Activated CD8-positive, alpha-beta memory T cell treated with anti-CD3 and anti-CD28 coated beads, Interleukin-2, amount 10 ng/mL, durations not matched to agents 7 days and 5 days (primary cell): ENCODE measurements at places on chromosomes 12 and 14. TPM values are rescaled to one million over a fixed set of nuclear protein-coding genes. Genes with fewer than 3 reads are reported as not detected.

KIF5A gene
- total RNA-seq: 1.9 TPM

PPP1R3E gene
- total RNA-seq: 27.4 TPM

PDE6H gene
- not detected for total RNA-seq

LBHD2 gene
- total RNA-seq: not detected

GALNT6 gene
- 43.9 TPM for total RNA-seq

ACOT6 gene
- total RNA-seq: not detected

PTHLH gene
- not detected for total RNA-seq

TMEM132D gene
- not detected for total RNA-seq

GZMB gene
- 2,662 TPM for total RNA-seq

GATC gene
- 32.7 TPM for total RNA-seq

CABP1 gene
- total RNA-seq: not detected

TTC6 gene
- total RNA-seq: not detected

SOAT2 gene
- 5.9 TPM for total RNA-seq

SLC8A3 gene
- not detected for total RNA-seq

PTCSC3 gene
- not detected for total RNA-seq

MAP1LC3B2 gene
- total RNA-seq: 0.54 TPM

BMAL2 gene
- total RNA-seq: 23.1 TPM

VDR gene
- 69.8 TPM for total RNA-seq

ASIC1 gene
- 28.3 TPM for total RNA-seq

CPSF6 gene
- 113 TPM for total RNA-seq

DNAJC22 gene
- 0.05 TPM for total RNA-seq

DDHD1 gene
- 80.5 TPM for total RNA-seq

GALNT8 gene
- 1.1 TPM for total RNA-seq

MYF6 gene
- total RNA-seq: not detected

HSPA2 gene
- total RNA-seq: 7.3 TPM

SLC6A13 gene
- total RNA-seq: 0.35 TPM

SYNDIG1L gene
- total RNA-seq: not detected

TIMELESS gene
- total RNA-seq: 64.1 TPM

BBOF1 gene
- 0.87 TPM for total RNA-seq

OR6C2 gene
- not detected for total RNA-seq

SRGAP1 gene
- total RNA-seq: 0.14 TPM

UNC79 gene
- total RNA-seq: not detected

VRTN gene
- total RNA-seq: not detected

DLK1 gene
- not detected for total RNA-seq

ATXN7L3B gene
- total RNA-seq: 22.7 TPM

TESPA1 gene
- total RNA-seq: 74.6 TPM

KRT74 gene
- not detected for total RNA-seq

TMEM132C gene
- not detected for total RNA-seq

INSM2 gene
- total RNA-seq: not detected

DHRS2 gene
- total RNA-seq: 1.1 TPM

KCNH3 gene
- total RNA-seq: 1.2 TPM

SAMD4A gene
- 1.6 TPM for total RNA-seq

HOXC13 gene
- total RNA-seq: not detected

GLIPR1L1 gene
- not detected for total RNA-seq

TSPAN11 gene
- total RNA-seq: not detected

PLEKHH1 gene
- total RNA-seq: 0.79 TPM

FSCB gene
- total RNA-seq: not detected

UBE2N gene
- 166 TPM for total RNA-seq

LHX5 gene
- not detected for total RNA-seq

TNFAIP2 gene
- total RNA-seq: not detected

TPPP2 gene
- not detected for total RNA-seq

NPFF gene
- not detected for total RNA-seq

AKAP6 gene
- total RNA-seq: 0.82 TPM

TMEM30B gene
- 1.3 TPM for total RNA-seq

B4GALNT1 gene
- total RNA-seq: 2.4 TPM

SYT1 gene
- total RNA-seq: not detected

ANO6 gene
- 22.6 TPM for total RNA-seq

LPAR5 gene
- 15.8 TPM for total RNA-seq

PLBD1 gene
- total RNA-seq: not detected
